Glutamatergic neuron (in vitro differentiated cells): ENCODE measurements at places on chromosomes 5 and 9. TPM values are rescaled to one million over a fixed set of nuclear protein-coding genes. Genes with fewer than 3 reads are reported as not detected.

DNA sequence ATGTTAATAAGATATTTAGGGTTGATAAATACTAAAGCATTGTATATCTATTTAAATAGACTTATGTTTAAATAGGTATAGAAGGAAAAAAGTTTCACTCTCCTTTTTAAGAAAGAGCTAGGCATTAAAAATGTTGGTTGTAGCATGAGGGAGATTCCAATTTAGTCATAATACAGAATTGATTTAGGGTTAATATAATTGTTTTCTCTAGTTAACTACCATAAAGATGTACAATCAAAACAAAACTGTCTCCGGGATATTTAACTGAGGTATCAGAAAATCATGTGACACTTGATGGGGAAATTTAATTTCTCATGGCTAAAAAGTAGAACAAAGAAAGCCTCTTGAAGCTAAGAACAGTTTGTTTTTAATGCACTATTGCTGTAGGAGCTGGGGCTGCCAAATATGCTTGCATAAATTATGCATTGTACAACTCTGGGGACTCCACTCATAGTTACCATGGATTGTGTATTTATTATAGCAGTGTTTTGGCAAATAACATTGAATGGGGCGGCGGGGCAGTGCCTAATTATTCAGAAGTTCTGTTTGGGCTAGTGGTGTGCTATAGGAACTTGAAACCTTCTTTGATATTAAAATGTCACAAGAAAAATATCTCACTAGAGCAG, 44.2 kb downstream of the SMC2 start:
- no peak for DNase-seq

- no peak for DNase-seq
Observed at GRCh38 chr9:17970277-17970676, 391.4 kb downstream of the SH3GL2 start.

GRCh38 chr5:91006713-91007112, 376.4 kb downstream of the ARRDC3 start:
- DNase-seq, result no peak

Gene JAKMIP2
- total RNA-seq, result 88.2 TPM
